M059J (cell line): ENCODE measurements at places on chromosomes 4 and X. TPM values are rescaled to one million over a fixed set of nuclear protein-coding genes. Genes with fewer than 3 reads are reported as not detected.

DNA sequence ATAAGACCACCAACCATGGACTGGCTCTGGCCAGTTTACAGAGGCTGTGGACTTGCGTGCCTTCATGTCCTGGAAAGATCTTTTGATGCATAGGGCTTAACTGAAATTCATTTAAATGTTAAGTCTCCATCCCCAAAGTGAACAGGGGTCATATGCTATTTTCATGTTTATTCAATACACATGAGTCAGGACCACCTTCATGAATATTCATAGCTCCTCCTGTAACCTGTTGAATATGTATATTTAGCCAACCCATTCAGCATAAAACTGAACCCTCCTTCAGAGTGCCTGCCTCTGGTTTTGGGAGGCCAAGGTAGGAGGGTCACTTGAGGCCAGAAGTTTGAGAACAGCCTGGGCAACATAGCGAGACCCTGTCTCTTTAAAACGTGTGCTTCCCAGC is 7.1 kb downstream of the CTPS2 start:
- DNase-seq: no peak

DNA sequence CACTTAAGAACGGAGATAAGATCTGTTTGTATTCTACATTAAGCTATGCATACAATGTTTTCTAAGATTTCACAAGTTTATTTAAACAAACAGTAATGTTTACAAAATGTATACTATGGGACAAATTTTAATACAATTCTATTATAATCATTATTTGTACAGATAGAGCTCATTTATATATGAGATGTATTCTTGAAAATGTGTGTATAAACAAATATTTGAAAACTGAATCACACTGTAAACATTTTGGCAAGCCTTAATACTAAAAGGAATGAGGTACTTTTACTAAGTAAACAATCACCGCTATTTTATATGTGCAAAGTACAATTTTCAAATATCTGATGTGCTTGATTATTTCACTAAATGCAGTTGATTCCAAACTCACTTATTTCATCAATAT is 119.2 kb upstream of the MAB21L2 start:
- no peak for DNase-seq

GRCh38 chr4:86274642-86275041 is 85.2 kb downstream of the MAPK10 start:
- no peak for DNase-seq

GRCh38 chrX:153864561-153865320 is 21.2 kb downstream of the L1CAM start:
- DNase-seq: no peak

Gene FLNA
- 1,078 and 2,383 TPM in 2 replicates for total RNA-seq

Gene FAT1
- total RNA-seq: 67.0 and 112 TPM in 2 replicates

Gene ARHGAP36
- total RNA-seq: not detected in 2 replicates

Gene STK32B
- 4.4 and 7.6 TPM in 2 replicates for total RNA-seq

Gene ADAMTS3
- total RNA-seq: 0.12 and 0.44 TPM in 2 replicates

Gene STAG2
- 90.4 and 114 TPM in 2 replicates for total RNA-seq
